ENCODE measurements at places on chromosomes 6 and 20.

GRCh38 chr6:15708231-15708630, 45.4 kb upstream of the DTNBP1 start:
- no peak for DNase-seq

- DNase-seq = no peak
These were observed 406.2 kb upstream of the MMS22L start for GRCh38 chr6:97689078-97689754.

- no peak for DNase-seq
These were observed 19.6 kb upstream of the FAM83C start for GRCh38 chr20:35311822-35312221.

GRCh38 chr20:17835240-17835933, 133.2 kb downstream of the SNX5 start:
- DNase-seq = no peak

DNA sequence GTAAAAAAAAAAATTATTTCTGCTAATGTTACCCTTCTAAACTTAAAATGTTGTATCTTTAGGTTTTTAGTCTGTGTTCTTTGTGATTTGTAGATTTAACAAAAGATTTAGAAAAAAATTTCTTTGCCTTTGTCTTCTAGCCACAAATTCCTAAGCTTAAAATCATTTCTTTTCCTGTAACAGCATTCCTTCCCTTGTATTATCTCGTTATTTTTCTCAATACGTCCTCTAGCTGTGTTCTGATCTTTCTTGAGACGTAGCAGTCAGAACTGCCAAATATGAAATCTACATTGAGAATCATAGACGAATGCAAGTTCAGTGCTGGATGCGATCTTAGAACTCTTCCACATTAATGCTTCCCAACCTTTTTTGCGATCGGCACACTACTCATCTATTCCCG, 283.1 kb downstream of the UTRN start:
- no peak for DNase-seq

DNA sequence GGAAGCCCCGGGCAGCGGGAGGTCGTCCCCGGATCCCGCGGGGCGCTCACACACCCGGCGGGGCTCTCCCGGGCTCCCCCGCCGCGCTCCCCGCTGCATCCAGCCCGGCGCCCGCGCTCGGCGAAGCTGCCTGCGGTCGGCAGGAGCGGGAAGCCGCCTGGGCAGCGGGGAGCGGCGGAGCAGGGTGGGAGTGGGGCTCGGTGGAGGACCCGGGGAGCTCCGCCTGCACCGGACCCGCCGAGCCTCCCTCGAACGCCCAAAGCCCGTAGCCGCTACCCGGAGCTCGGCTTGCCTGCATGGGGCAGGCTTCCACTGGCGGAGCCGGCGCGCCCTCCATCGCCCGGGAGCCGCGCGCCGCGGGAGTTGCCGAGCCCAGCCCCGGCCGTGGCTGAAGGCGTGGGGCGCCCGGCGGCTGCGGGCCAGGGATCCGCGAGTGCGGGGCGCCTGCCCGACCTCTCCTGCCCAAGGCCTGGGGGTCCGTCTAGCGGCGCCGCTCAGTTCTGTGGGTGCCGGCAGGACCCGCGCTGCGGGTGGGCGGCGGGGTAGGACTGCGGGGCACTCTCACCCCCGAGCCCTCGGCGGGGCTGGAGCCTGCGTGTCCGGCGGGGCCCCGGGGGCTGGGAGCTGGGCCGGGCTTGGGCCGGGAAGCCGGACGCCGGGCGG, 671 bp downstream of the CDH4 start:
- no peak for DNase-seq

- DNase-seq = no peak
These were observed 172.2 kb downstream of the BTBD9 start for GRCh38 chr6:38467566-38467965.

- DNase-seq = no peak
These were observed 10.9 kb upstream of the E2F1 start for GRCh38 chr20:33697129-33697528.

- no peak for DNase-seq
These were observed 131.0 kb downstream of the TSHZ2 start for GRCh38 chr20:53103124-53103523.

Measured in upper lobe of right lung (tissue), 1 donor.